ENCODE measurements at places on chromosomes 11 and 22.

GRCh38 chr22:46402505-46402904 is 67.0 kb downstream of the TRMU start:
- no peak for DNase-seq

- peak; percentile 56 for DNase-seq
These were observed at the start of gene PHF21B for GRCh38 chr22:45009606-45010531. TSS of gene PHF21B (minus strand) at chr22:45010005. CDS start at chr22:45009549, 456 bp downstream.

DNA sequence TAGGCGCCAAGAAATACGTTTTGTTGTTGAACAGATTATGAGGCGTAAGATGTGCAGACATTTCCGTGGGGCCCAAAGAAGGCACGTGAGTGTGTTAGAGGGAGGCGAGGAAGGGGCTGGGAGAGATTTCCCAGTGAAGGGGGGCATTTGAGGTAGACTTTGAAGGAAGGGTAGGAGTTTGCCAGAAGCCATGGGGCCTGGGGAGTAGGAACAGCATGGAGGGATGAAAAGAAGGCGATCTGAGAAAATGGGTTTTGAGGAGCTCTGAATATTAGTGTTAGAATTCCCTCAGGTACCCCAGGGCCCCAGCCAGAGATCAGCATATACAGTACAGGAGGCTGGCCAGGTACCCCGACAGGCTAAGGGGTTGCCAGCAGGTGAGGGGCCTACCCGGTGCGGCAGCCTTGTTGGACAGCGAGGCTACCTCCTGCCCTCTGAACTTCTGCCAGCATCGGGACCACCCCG is 414 bp upstream of the MIEF1 start:
- no peak for DNase-seq

- DNase-seq = no peak
These were observed 178.0 kb downstream of the DSCAML1 start for GRCh38 chr11:117618982-117619355.

- no peak for DNase-seq
These were observed 1115.6 kb upstream of the CNTN5 start for GRCh38 chr11:97905101-97905500.

- no peak for DNase-seq
These were observed 380.2 kb downstream of the OR4C45 start for GRCh38 chr11:50412832-50413231.

GRCh38 chr11:57143459-57143858 is 38.3 kb upstream of the LRRC55 start:
- DNase-seq = no peak

GRCh38 chr11:90525962-90526361 is 303.1 kb upstream of the CHORDC1 start:
- DNase-seq = no peak

Measured in D721Med (cell line).